ENCODE measurements at places on chromosomes 16 and 17.

GRCh38 chr16:23556881-23557778 is at the start of the genes EARS2 and UBFD1:
Gene EARS2 (minus strand): TSS chr16:23557350. CDS start chr16:23557343, 7 bp downstream.
Gene UBFD1 (plus strand): TSS chr16:23557727. CDS start chr16:23557743, 16 bp downstream.
- DNase-seq: peak; percentile 99

- DNase-seq: no peak
Measured at GRCh38 chr16:68351991-68352431, 41.2 kb downstream of the PRMT7 start.

DNA sequence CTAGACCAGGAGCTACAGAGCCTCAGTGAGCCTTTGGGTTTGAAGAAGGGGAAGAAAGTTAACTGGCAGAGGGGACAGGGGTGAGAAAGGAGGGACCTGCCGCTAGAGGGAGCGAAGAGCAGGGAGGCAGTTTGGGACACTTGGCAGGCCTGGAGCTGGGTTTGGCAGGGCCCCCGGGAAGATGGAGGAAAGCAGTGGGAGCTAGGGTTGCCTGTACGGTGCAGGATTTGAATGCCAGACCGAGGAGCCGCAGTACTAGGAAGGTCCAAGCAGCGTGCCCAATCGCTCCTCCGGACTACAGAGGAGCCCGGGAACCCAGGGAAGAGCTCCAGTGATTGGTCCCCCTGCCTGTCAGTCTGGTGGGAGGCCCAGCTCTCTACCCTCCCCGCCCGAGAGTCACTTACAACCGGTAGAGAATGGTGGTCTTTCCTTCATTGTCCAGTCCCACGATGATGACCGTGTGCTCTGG is 1.3 kb downstream of the ARL5C start:
- peak; percentile 86 for DNase-seq

DNA sequence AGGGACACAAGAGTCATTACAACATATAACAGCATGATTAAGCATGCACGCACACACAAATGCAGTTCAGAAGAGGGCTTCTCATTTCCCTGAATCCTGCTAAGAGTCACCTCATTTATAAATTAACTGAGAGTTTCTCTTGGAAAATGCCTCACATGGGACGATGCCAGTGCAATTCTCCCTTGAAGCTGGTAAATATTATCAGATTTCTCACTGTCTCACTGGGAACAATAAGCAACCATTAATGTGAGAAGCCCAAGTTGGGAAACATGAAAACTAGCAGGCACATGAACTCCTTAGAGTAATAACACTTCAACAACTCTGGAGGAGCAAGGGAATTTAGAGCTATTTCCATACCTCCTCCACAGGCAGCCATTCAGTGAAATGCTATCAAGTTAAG is 26.4 kb downstream of the SETD6 start:
- DNase-seq: no peak

GRCh38 chr17:28482551-28483199 is 9.2 kb downstream of the SLC13A2 start:
- no peak for DNase-seq

GRCh38 chr17:12591021-12591735 is 74.5 kb upstream of the MYOCD start:
- DNase-seq: no peak

DNA sequence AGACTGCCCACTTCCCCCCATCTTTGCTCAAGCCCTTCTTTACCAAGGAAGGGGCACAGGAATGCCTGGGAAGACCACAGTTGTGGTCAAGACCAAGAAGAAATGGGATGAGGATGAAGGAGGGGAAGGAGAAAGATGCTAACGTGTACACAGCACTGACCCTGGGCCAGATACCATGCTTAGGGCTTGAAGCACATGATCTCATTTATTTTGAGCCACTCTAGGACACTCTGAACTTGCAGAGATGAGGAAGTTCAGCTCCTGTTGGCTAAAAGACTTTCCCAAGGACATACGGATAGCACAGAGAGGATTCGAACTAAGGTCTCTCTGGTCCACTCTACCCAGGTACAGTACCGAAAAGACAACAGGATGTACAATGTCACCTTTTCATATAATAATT is 42.6 kb downstream of the PIK3R5 start:
- no peak for DNase-seq

GRCh38 chr16:35174016-35174415 is 1714.6 kb downstream of the TP53TG3F start:
- no peak for DNase-seq

GRCh38 chr17:8941980-8942622 is 23.4 kb downstream of the PIK3R5 start:
- DNase-seq: no peak

DNA sequence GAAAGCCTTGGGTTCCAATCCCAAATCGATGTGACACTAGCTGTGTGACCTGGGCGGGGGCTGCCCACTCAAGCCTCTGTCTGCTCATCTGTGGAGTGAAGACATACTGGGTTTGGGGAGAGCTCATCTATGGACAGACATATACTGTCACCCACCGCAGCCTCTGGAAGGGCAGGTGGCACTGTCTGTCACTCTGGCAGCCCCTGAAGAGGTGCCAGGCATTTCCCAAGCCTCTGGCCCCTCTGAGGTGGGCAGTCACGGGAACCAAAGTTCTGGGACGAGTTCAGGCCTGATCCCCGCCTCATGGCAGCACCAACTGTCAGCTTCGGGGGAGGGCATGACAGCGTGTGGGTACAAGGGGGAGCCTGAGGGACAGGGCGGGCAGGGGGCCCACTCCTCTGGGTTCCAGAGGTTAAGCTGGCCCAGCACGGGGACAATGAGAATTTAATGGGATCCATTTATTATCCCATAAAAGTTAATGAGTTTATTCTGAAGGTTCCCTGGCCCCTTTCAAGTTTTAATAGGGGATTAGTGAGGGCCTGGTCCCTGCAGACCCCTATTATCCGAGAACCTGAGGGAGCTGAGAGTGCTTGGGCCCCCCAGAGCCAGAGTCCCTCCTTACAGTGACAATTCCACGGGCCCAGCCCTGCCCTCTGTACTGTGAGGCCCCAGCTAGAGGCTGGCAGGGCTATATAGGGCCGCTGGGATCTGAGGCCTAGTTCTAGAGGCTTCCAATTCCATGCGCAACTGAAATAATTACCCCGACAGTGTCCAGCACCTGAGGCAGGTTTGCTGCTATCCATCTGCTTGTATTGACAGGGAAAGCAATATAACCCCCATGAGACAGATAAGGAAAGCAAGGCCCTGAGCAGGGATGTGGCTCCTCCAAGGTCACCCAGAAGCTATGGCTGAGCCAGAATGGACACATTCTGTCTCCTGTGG is 18.8 kb downstream of the SEZ6 start:
- no peak for DNase-seq

- DNase-seq: peak; percentile 46
Measured at GRCh38 chr17:32927724-32928585, at the start of gene TMEM98. Gene TMEM98 (plus strand): TSS chr17:32928153. CDS start chr17:32931529, 3,376 bp downstream.

DNA sequence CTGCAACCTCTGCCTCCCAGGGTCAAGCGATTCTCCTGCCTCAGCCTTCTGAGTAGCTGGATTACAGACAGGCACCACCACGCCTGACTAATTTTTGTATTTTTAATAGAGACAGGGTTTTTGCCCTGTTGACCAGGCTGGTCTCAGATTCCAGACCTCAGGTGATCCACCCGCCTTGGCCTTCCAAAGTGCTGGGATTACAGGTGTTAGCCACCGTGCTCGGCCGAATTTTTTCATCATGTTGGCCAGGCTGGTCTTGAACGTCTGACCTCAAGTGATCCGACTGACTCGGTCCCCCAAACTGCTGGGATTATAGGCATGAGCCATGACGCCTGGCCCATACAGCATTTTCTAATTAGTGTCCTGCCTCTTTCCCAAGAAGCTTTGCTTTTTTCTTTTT is 52.7 kb upstream of the ADORA2B start:
- no peak for DNase-seq

DNA sequence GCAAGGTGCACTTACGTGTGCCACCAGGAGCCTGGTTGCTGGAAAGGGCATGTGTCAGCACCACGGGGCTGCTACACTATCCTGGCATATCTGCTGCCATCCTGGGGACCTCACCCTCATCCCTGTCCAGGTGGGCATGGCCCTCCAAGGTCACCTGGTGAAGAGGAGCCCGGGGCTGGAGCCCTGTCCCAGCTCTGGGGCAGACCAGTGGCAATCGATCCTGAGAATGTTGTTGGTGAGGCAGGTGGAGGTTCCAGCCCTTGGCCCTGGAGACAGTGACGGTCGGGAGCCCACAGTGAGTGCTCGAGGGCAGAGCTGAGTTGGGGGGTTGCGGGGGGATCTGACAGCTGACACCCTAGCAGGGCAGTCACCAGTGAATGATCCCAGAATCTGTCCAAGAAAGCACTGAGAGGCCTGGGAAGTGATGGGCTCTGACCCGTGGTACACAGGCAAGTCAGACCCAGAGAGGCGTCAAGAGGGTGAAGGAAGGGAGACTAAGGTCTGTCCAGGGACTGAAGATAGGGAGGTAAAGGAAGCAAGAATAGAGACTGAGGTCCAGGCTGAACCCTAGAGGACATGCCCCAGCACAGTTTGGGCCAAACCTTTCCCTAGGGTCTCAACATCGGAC is 17.6 kb downstream of the POLR3K start:
- DNase-seq: no peak

DNA sequence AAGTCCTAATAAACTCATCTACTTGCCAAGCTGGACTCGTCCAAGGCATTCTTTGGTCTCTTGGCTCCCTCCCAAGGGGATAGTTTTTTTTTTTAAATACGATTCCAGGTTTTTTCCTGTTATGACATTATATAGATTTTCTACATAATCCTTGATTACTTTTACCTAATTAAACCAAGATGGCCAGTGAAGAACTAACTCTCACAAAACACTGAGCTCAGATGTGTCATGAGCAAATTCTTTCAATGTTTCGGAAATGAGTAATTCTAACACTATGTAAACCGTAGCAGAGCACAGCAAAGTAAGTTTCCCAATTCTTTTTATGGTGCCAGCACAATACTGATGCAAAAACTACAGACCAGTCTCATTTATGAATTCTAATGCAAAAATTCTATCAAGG is 1.8 kb downstream of the ZNF23 start:
- peak; percentile 42 for DNase-seq

DNA sequence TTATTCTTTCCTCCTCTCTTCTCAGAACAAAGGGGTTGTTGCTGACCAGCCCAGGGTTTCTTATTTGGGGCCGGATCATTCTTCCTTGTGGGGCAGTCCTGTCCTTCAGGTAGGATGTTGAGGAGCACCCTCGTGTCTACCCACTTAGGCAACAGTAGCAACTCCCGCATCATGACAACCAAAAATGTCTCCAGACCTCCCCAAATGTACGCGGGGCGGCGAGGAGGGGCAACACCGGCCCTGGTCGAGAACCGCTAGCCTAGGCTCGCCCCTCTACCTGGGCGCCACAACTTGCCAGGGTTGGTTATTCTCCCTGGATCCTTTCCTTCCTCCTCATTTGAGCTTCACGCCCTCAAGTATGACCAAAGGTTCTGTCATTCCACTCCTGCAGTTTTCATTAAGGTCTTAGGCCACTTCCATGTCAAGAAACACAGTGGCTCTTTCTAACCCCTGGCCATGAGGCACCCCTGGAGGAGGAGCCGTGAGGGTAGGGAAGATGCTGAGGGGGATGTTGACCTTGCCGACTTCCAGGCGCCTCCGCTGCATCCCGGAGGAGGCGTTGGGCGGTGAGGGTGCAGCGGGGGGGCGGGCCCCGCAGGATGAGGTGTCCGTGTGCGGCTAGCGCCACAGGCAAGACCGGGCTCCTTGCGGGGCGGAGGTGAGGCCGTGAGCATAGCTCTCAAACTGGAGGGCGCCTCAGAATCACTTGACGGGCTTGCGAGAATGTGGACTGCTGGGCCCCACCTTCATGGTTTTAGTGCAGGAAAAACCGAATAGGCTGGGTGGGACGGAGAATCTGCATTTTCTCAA is 712 bp upstream of the SPECC1 start:
- DNase-seq: peak; percentile 27

DNA sequence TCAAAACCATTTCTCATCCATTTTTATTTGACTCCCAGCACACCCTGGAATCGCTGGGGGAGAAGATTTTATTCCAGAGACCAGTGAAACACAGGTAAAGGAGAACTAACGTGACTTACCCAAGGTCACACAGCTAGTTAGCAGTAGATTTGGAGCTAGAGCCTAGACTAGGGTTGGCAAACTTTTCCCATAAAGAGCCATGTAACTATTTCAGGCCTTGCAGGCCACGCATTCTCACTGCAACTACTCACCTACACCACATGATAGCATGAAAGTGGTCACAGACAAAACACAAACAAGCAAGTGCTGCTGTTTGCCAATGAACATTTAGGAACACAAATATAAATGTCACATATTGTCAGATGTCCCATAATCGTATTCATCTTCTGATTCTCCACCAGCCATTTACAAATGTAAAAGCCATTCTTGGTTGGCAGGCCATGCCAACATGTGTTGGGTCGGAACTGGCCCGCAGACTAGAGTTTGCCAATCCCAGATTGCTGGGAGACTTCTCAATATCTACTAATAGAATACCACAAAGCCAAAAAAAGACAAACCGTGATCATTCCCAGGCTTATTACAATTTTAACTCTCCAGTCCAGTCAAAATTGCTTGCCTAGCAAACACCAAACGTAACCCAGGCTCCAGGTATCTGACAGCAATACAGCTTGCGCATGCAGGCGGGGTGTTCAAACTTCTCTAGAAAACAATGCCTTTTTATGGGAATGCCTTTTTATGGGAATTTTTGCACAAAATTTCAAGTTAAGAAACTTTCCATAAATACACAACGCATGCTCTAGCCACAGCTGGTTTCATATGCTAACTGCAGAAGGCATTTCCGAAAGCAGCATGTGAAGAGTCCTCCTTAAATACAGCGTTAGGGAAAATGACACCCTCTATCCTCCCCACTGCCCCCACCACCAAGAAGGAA is 20.9 kb downstream of the ZFHX3 start:
- DNase-seq: no peak

- no peak for DNase-seq
Measured at GRCh38 chr17:22506861-22507260, 814.5 kb downstream of the KCNJ18 start.

DNA sequence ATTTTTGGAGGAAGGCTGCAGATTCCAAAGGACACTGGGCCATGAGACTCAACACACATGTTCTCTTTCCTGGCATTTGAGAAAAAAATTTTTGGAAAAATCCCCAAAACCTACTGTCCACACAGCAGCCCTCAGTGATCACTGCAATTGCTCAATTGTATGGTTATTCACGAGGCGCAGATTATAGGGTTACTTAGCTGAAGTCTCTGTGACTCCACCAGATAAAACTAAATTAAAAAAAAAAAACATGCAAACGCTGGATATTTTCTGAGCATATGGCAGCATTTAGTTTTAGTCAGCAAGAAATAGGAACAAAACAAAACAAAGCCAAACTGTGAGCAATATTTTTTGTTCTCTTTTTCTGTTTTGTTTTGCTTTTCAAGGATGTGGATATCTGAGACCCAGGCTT is 83.8 kb upstream of the FAM20A start:
- DNase-seq: no peak

GRCh38 chr17:83182620-83183101 is 103.3 kb downstream of the METRNL start:
- no peak for DNase-seq

- no peak for DNase-seq
Measured at GRCh38 chr17:77107506-77108433, 33.0 kb upstream of the SEC14L1 start.
